ENCODE measurements at places on chromosomes 1 and 21.

- DNase-seq = no peak
Observed at GRCh38 chr1:12407050-12407961, 177.5 kb downstream of the VPS13D start.

DNA sequence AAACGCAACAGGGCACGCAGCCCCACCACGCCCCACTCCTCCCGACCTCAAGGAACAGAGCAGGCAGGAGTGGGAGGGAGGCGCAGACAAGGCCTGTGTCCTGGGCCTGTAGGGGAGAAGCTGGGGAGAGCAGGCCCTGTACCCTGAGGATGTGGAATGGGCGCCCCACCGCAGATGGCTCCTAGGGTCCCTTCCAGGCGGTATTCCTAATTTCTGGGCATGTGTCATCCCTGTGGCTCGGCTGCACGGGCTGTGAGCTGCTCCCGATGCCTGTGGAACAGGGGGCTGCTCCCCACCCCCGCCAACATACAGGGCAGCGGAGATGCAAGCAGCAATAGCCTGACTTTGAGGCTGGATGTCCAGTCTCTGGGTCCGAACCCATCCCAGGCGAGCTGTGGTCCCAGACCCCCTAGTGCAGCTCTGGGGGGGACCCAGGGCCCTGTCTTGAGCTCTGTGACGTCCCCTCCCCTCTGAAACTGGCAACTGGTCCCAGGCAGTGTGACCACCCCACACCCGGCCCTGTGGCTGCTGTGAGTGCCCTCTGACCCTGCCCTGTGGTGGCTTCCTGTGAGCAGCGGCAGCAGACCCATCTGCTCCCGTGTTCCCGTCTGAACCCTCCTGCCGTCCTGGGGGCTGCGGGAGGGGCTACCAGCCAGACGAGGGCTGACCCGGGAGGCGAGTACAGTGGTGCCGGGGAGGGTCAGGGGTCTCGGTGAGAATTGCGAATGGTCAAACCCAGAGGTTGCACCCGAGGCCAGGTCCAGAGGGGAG, 13.9 kb upstream of the COL6A2 start:
- DNase-seq = no peak

- DNase-seq = peak; percentile 11
Observed at GRCh38 chr1:150366416-150367296, 2.7 kb downstream of the RPRD2 start.

- DNase-seq = peak; percentile 59
Observed at GRCh38 chr1:234881893-234882771, 246.5 kb downstream of the TOMM20 start.

DNA sequence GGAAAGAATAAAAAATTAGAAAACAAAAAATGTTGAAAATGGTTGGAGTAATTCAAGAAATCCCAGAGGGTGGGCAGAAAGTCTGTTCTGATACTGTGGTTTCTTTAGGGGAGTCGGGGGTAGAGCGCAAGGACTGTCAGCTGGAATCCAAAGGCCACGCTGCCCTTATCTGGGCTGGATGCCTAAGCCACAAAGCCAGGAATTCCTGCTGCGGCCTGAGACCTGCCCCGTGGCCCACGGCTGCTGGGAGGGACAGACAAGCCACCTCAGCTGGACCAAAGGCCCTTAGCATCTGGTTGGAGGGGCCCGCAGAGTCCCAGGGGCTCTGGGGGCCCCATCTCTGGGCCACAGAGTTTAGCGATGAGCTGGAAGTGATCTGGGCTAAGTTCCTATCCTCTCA, 60.2 kb downstream of the DMRTB1 start:
- no peak for DNase-seq

- DNase-seq = no peak
Observed at GRCh38 chr21:24681456-24681855, 925.8 kb downstream of the MRPL39 start.

GRCh38 chr1:85148524-85149250, 52.1 kb downstream of the SYDE2 start:
- peak; percentile 23 for DNase-seq

DNA sequence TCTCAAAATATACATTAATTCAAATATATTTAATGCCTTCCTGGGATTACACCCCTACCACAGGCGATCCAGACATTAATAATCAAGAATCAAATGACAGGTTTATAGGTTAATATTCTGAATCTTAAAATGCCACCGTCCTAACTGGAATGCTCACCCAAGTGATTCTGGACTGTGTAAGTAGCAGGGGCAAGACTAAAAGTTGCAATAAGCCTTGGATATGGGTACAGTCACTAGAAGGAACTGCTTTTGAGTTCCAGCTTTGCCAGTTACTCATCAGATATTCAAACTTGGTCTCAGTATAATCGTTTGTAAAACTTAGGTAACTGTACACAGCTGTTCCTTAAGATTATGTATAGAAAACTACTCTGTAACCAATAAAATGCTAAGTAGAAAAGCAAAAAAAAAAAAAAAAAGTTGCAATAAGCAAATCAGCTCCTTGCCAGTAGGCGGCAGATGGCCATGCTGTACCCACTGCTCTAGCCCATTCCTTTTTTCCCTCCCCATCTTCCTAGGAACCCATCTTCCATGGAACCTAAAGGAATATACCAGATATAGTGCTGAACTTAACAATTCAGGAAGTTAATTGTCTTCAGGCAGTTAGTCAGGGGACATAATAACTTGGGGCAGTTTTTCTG, 10.5 kb downstream of the RO60 start:
- no peak for DNase-seq

DNA sequence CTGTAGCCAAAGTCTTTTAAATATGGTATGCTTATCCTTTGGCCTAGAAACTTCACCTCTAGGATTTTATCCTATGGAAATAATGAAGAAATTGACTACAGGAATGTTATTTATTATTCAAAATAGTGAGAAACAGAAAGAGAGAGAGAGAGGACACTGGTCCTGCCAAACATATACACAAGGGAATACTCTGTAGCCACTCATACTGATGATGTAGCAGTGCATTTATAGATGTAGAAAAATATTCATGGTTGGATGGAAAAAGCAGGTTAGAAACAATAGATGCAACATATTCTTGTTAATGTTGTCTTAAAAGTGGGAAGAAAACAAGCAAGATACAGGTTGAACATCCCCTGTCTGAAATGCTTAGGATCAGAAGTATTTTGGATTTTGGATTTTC, 22.2 kb upstream of the EPHB2 start:
- DNase-seq = no peak

DNA sequence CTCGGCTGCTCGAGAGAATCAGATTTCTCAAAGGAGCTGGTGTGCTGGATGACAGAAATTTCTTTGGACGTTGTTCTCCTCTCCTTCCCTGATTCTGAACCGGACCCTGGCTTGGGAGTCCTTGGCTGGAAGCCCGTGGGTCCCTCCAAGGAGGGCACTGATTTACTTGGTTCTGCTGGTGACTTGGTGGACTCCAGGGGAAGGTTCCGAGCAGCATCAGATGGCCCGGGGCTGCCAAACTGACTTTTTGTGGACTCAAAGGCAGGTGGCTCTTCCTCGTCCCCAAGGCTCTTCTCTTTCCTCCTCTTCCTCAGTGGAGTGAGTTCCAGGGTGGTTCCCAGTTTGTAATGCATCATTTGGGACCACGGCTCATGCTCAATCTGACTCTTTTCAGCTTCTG, 97.9 kb upstream of the EDN2 start:
- DNase-seq = peak; percentile 11

DNA sequence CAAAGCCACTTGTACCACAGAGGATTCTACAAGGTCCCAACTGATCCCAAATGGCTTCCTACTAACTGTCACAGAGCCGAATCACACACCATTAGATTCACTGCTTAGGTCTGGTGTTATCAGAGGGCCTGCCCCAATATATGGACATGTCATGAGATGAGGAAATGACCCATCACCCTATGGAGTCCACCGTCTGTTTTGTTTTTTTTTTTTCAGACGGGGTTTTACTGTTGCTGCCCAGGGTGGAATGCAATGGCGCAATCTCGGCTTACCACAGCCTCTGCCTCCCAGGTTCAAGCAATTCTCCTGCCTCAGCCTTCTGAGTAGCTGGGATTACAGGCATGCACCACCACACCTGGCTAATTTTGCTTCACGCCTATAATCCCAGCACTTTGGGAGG, 83.8 kb upstream of the ETS2 start:
- no peak for DNase-seq

DNA sequence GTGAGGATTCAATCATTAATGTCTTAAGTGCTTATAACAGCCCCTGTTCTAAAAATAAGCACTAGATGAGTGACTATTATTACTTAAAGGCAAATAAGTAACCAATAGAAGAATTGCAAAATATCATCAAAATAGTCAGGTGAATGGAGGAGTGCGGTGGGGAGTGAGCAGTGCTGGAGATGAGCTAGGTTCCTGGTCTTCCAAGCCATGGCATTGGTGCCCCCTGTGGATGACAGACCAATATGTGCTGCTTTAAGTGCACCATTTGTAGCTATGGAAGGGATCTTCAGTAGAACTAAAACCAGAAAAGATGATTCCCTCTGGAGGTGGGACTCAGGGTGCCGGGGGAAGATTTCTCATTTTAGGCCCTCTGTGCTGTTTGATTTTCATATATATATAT, 46.1 kb upstream of the SLC30A1 start:
- no peak for DNase-seq

DNA sequence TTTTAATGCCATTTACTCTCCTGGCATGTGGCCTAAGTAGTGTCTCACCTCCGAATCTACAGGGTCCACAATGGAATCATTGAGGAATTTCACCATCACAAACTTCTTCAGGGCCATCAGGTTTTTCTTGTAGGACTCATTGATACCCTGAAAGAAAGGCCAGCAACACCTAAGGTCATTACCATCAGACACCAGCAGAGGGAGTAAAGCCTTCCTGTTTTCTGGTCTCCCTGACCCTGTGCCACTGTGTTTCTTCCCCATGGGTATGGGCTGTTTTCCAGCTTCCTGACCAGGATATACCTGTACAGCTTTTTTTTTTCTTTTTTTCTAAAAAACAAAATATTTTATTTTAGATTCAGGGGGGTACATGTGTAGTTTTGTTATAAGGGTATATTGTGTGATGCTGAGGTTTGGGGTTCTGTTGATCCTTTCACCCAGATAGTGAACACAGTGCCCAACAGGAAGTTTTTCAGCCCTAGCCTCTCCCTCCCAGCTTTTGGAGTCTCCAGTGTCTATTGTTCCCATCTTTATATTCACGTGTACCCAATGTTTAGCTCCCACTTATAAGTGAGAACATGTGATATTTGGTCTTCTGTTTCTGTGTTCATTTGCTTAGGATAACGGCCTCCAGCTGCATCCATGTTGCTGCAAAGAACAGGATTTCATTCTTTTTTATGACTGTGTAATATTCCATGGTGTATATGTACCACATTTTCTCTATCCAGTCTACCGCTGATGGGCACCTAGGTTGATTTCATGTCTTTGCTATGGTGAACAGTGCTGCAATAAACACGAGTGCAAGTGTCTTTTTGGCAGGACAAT, 18.3 kb downstream of the PPT1 start:
- DNase-seq = peak; percentile 51

- peak; percentile 65 for DNase-seq
Observed at GRCh38 chr1:116765962-116766361, 11.7 kb downstream of the CD2 start.

Data from activated T-cell treated with anti-CD3 and anti-CD28 coated beads, Interleukin-2, amount 50 U/mL, for 48 hours (primary cell).